ENCODE measurements at places on chromosomes 16 and 17.

GRCh38 chr16:78415013-78415412 is 315.6 kb downstream of the WWOX start:
- DNase-seq: no peak

DNA sequence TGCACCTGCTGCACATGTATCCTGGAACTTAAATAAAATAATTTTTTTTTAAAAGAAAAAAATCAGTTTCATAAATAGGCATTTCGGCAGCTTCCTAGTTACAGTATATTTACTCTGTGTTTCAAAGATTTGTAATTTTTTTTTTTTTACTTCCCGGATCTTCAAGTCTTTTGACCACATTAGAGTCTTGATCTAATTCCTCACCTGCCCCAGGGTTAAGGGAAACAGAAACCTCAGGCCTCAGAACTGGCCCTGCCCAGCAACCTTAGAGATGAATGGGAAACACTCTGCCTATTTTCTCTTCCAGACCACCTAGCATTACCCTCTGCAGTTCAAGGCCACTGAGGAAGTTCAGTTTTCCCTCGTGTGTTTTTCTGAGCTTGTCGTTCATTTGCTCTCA is 304.0 kb downstream of the MAF start:
- DNase-seq: no peak

- no peak for DNase-seq
Observed at GRCh38 chr17:44932096-44932786, 15.3 kb downstream of the KIF18B start.

- peak; percentile 58 for DNase-seq
Observed at GRCh38 chr17:48841395-48841831, 10.6 kb downstream of the CALCOCO2 start.

- DNase-seq: no peak
Observed at GRCh38 chr16:77406680-77407079, 28.2 kb downstream of the ADAMTS18 start.

DNA sequence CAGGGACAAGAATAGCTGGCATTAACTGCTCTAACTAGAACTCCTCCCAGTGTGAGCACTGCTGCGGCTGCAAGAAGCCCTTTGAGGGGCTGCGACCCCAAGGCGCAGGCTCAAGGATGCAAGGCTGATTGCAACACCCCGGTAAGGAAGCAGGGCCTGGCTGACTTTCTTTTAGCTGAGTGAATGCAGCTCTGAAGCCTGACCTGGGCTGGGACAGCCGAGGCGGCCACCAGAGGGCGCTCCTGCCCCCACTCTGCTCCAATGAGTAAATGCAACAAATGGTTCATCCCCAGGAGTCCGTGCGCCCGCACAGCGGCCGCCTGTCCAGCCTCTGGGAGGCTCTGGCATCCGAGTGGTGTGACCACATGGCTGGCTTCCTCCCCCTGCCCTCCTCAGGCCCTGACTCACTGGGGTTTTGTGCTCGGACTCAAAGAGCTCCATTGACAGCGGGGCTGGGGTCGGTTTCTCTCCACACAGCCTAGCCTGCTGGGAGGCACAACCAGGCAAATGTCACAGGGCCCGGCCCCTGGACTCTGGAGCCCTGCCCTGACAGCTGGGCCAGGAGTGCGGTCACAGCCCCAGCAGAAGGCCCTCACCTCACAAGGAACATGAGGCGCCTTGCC is at the start of gene SMIM5:
Gene SMIM5 (plus strand): TSS at position 572 of the 623 bp plus-strand sequence. CDS start 6,768 bp downstream, outside the sequence.
- peak; percentile 88 for DNase-seq

DNA sequence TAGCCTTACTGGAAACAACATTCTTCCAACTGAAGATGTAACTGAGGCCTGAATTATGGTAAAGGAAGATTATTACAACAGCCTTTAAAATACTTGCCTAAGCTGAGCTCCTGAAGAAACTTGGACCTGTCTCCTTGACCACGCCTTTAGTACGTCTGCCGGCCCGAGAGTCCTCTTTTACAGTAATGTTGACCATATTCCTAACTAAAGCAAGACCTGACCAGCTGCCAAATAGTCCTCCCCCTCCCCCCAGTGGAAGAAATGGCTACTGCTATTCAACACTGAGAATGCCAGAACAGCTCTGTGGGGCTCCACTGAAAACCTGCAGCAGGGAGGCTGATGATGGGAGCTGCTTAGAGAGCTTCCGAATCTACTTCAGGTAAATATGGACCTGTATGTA is 12.6 kb upstream of the FOXJ1 start:
- DNase-seq: no peak

DNA sequence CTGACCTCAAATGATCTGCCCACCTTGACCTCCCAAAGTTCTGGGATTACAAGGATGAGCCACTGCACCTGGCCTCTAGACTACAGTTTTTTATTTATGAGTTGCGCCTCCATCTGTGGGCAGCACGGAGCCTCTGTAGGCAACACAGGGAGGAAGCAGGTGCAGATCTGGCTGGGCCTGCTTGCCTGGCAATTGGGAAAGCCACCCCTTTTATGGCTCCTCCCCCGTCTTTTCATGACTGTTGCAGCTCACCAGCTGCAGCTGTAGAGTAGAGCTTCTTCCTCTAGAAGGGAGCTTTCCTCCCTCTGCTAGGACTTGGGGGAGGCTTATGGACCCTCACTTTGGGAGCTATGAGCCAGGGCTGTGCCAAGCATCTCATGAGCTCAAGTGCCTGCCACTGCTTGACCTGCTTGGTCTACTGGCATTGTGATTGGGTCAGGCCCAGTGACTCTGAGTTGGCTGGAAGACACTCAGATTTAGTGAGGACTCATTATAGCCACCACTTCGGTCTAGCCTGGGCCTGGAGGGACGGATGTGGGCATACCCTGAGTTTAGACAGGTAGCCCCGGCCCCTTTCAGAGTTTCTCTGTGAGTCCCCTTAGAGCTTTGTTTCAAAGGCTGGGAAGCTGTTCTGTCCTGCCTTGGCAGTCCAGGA is 6.9 kb upstream of the SLC7A6 start:
- no peak for DNase-seq

GRCh38 chr17:21464611-21465021 is 88.5 kb downstream of the KCNJ12 start:
- DNase-seq: no peak

GRCh38 chr17:60330731-60331130 is 61.2 kb downstream of the USP32 start:
- DNase-seq: no peak

GRCh38 chr16:1379304-1380076 is 27.8 kb downstream of the GNPTG start:
- DNase-seq: peak; percentile 58

Data from adrenal gland (tissue), 19 donors.